ENCODE measurements at places on chromosomes 13 and 19.

- DNase-seq = peak; percentile 83
Observed at GRCh38 chr13:66076417-66076816, 1153.7 kb downstream of the PCDH9 start.

DNA sequence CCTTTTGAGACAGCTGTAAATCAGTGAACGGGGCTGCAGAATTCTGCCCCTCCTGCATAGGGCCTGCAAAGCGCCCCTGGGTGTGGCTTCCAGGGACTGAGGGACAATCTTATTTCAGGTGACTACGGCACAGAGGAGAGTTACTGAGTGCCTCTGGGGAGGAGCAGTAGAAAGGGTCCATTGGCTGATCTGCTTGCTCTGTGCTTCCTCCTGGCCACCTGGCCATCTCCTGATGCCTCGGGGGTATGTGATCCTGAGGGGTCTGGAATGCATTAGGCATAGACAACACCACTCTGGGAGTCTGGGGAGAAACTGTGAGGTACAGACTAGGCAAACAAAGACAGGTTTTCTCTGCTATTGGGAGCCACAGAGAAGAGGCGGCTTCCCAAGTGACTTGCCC is 2.8 kb downstream of the KCTD15 start:
- DNase-seq = no peak

DNA sequence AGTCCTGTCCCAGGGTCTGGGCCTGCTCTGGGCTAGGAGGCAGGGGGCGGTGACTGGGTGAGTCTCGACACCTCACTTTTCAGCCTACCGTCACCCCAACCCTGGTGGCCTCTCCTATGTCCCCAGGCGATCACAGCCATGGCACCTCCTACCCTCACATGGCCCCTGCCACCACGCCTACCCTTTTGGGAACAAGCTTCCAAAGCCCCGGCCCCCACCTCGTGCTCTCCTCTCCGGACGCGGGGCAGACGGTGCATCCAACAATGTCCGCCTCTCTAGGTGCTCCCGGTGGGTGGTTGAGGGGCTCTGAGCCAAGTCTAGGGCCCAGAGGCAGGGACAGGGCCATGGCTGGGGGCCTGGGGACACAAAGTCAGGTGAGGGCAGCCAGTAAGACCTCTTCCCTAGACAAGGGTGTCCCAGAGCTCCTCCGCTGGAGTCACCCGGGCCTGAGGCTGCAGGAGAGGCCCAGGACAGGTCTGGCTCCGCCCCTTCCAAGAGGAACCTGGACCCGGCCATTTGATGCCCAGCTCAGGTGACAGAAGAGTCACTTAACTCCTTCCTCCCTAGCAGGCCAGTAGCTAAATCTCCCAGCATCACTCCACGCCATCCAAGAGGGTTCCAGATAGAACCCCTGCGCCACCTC is at the start of gene SYNE4:
TSS of gene SYNE4 (minus strand) at position 478 of the 643 bp plus-strand sequence. CDS start at position 346, 132 bp downstream.
- DNase-seq = no peak

- peak; percentile 3 for DNase-seq
Observed at GRCh38 chr13:94712287-94712811, at the start of gene SOX21. Gene SOX21 (minus strand): TSS chr13:94712545. CDS start chr13:94712049, 496 bp downstream.

DNA sequence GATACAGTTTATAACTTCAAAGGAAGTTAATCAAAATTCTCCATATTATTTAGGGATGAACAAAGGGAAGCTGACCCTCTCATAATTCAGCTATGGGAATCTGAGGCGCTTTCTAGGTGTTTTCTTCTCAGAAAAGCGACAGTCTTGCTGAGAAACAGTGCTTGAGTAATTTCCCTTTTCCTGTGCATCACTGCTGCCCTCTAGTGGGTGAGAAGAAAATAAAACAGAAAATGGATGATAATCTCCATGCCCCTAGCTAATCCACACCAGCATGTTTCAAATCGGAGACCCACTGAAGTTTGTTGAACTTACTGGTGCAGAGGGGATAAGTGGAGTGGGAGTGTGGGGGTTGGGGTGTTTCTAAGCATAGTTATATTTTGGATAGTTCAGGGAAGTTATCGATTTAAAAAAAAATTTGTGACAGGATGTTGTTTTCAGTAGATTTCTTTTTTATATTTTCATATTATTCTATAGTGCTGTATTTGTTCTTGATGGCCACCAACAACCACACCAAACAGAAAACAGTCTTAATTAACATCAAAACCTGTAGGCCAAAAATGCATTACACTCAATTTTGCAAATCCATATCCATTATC is 21.4 kb downstream of the LCP1 start:
- peak; percentile 85 for DNase-seq

GRCh38 chr19:16070366-16070990 is 5.8 kb upstream of the TPM4 start:
- DNase-seq = peak; percentile 79

DNA sequence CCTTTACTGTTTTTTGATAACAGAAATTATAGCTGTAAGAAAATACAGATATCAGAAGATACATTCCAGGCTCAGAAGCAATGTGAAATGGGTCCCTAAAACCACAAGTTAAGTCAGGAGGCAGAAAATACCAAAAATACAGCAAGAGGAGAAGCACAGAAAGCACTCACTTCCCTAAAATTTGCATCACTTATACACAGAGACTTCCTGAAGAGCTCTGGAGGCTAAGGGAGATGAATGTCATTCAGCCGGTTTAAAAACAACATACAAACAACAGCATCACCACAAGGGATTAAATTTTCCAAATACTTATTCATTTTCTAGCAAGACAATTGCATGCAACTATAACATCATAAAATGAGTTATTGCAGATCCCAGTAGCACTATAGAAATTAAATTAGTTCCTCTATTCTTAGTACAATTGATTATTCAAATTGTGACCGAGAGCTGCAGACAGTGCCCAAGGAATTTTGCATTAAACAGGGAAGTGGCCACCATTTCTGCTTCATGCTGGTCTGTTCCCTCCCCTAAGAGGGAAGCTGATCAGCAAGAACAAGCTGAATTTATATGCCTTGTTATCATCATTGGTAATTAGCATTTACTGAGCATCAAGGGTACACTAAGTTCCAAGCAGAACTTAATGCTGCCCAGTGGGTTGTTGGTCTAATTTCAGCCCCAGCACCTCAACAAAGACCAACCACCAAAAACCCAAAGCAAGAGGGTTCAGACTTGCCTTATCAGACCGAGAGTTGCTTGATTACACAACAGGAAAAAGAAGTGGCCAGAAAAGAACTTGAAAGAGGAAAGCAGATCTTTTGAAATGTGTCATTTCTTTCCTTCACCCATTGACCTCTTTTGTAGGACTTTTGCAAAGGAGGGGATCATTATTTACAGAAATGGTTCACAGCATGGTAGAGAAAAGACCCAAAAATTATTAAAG is 140.7 kb downstream of the KCTD12 start:
- DNase-seq = peak; percentile 53

GRCh38 chr19:16175954-16176353 is 2.6 kb upstream of the CIB3 start:
- no peak for DNase-seq

GRCh38 chr13:35764326-35765015 is 288.0 kb upstream of the MAB21L1 start:
- DNase-seq = no peak

DNA sequence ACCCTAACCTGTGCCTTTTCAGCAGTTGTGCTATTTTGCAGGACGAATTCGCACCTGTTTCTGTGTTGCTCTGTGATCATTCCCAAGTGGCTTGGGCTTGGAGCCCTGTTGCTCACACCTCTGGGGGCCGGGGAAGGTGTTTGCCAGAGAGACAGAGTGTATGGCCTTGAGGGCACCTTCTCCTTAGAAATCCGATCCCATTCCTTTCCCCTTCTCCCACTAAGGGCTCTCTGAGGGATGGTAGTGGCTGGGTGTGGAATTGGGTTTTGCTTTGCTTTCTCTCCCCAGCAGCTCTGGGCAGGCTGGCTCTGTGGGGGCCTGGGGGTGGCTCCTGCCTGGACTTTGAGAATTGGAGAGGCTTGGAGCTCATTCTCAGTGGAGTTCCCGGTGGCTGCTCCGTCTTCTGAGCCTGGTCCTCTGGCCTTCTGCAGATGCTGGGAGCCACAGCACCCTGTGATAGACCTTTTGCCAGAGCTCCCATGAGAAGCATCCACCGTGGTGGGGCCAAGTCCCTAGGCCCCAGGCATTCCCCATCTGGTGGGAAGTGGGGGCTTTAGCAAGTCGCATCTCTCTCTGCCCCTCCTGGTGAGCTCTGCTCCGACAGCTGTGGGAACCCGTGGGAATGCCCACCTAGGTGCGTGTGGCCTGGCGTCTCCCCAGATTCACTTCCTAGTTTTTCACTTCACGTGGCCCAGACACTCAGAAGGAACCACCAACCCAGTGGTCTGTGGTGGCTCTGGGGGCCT is 26.1 kb downstream of the ATP11A start:
- no peak for DNase-seq

DNA sequence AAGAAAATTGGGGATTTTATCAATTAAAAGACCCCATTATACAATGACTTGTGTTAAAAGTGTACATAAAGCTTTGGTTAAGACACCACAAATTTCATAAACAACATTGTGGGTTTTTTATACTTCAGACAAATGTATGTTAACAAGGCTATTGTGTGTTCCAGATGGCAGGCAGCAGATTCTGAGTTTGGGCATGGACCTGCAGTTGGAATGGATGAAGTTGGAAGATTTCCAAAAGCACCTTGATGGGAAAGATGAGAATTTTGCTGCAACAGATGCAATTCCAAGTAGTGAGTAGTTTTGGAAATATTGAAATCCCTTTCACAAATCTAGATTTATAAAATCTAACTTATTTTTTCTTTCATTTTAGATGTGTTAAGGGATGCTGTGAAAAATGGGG is 25.4 kb downstream of the MPHOSPH8 start:
- DNase-seq = no peak

DNA sequence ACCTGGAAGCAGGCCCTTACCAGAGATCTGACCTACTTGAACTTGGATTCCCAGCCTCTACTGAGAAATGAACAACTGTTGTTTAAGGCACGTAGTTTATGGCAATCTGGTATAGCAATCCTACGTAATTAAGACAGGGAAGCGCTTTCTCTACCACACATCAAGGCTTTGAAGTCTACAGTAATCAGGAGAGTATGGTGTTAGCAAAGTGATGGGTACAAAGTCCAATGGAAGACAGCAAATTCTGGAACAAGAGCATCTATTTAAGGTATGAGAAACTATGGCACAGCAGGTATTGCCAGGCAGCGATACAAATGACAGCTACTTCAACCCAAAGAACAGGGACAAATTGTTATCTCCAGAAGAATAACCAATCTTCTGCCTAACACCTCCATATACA is 3.1 kb downstream of the ZNF563 start:
- DNase-seq = no peak

DNA sequence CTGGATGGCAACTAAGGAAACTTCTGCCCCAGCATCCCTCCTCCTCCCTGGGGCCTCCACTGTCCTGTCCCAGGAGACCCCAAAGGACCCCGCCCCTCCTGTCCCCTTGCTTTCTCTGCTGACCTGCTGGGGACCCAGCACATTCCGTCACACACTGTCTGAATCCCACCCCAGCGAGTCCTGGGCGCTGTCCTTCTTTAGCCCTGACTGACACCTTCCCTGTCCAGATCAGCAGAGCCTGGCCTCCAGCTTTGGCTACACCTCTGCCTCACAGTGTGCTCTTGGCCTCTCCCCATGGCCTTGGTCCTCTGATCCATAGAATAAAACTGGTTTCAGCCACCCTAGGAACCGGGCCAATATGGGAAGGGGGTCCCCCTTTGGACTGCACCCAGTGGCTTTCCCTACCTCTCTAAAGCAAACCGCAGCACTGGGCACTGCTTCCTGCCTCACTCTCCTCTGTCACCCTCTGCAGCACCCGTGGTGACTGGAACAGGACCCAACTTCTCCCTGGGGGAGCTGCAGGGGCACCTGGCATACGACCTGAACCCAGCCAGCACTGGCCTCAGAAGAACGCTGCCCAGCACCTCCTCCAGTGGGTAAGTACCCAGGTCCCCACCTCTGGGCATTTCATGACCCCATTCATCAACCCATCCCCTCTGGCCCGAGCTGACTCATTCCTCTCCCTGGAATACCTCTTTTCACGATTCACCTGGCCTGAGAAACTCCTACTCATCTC is 46.4 kb downstream of the SMIM24 start:
- no peak for DNase-seq

- DNase-seq = peak; percentile 88
Observed at GRCh38 chr19:45670670-45671453, 2.8 kb downstream of the GIPR start.

GRCh38 chr19:940591-941291 is 14.9 kb downstream of the ARID3A start:
- no peak for DNase-seq

DNA sequence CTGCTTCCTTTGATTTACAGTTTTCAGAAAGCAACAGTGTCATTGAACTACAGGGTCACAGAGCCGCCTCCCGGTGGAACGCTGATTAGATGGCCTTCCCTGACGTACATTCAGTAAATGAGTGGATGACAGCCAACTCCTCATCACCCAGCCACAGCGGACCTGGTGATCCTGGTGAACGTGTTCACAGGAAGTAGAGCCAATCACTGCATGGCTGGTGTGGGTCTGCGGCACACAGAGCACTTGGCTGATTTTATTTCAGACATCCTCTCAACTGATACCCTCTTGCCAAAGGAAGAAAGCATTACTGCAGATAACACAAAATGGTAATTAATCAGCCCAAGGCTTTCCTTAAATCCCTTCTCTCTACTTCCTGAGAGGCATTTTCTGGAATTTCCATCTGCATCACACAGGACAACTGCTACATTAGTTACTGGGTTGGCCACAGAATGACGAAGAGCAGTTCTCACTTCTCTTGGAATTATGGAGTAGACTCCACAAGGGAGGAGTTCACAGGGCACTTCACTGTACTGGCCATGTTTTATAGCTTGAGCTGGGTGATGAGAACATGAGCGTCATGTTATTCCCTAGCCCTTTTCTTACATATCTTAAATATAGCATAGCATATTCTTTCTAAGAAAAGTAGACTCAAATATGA is 84.0 kb upstream of the SLC7A1 start:
- DNase-seq = no peak

- peak; percentile 65 for DNase-seq
Observed at GRCh38 chr13:35818633-35819067, 312.5 kb downstream of the DCLK1 start.

GRCh38 chr13:35057858-35058257 is 115.8 kb downstream of the NBEA start:
- DNase-seq = no peak

DNA sequence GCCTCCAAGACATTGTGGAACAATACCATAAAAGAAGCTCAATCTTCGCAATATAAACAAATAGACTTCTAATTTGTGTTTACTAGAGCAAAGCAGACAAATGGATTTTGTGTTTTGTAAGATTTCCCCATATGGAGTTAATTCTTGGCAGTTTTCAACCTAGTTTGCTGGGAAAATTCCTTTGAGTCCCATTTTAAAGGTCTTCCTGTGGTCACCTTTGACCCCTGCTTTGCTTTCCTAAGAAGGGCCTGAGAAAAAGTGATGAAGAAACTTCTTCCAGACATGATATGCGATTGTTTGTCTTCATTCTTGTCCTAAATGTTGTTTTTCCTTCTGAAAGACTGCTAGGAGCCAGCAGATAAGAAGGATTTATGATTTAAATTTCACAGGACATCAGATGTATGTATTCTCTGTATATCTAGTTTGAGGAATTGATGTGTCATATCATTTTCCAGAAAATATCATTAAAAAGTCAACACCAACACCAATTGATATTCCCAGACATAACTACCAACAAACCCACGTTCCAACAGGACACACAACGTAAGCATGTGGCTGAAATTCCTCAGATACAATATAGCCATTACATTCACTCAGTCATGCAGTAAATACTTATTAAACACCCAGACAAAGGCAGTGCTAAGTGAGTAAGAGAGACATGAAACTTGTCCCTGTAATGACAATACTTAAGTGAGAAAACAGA is 276.4 kb downstream of the LHFPL6 start:
- DNase-seq = no peak

GRCh38 chr13:27482983-27483382 is 32.6 kb upstream of the MTIF3 start:
- DNase-seq = peak; percentile 73

Data from KBM-7 (cell line).